NCI-H1417 (cell line): ENCODE measurements at places on chromosomes 6 and 20.

DNA sequence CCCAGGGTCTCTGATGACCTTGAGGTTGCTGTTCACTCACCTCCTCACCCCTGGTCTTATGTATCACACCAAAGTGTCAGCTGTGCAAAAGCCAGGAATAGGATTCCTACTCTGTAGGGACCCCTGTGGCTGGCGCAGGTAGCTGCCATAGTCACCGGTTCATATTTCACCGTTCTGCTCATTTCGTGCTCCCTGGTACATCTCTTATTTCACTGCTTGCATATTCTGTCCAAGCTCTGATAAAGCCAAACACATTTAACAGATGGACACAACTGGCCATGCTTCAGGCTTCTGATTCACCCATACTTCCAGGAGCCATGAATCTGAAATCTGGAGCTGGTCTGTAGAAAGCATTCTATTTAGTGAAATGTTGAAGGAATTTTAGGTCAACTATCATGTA is 20.5 kb downstream of the SLC22A3 start:
- DNase-seq: no peak

DNA sequence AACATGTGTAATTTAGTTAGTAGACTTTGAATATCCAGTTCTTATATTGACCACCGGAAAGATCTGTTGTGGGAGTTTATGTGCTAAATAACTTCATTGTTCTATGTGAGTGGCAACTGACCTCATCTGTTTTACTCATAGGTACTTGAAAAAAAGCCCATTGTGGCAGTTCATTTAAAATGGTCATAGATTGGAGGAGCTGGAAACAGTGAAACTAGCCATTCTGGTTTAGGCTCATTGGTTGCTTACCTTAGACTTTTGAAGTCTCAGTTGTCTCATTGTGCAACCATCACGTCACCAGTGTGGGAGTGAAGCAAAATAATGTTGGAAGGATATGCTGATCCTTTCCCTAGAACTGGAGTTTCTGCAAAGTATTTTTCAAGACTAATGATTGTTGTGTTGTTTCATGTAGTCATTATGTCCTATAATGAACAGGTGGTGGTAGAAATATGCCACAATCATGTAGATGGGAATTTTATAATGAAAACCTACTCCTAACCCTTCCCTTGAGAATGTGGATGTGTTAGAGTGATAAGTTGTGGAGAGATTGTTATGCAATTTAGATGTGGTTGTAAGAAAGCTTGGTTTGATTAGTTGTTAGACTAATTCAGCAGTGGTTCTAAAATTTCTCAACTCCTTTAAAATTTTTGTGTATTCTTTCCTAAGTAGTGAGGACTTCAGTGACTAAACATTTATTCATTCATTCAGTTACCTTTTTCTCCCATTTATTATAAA is 18.3 kb downstream of the DSP start:
- no peak for DNase-seq

DNA sequence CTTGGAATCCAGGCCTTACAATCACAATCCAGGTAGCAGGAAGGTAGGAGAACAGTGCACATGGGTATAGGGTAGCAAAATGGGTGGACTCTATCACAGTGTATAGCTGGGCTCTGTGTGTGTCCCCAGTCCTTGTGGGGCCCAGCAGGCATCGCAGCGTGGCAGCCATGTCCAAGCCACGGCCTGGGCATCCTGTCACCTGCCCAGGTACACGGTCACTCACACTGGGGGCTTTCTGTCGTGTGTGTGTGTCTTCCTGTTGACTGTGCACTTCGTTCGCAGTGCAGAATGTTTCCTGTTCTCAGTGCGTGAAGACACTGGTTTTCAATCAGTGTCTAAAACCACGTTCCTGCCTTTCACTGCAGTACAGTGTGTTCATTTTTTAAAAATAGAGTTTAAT is 523.2 kb upstream of the JARID2 start:
- DNase-seq: no peak

- no peak for DNase-seq
Observed at GRCh38 chr6:116246089-116246488, 7.8 kb downstream of the TSPYL4 start.
